SHP77 treated with DMSO at 0.1 percent for 48 hours (cell line): ENCODE measurements at places on chromosomes 4 and X.

DNA sequence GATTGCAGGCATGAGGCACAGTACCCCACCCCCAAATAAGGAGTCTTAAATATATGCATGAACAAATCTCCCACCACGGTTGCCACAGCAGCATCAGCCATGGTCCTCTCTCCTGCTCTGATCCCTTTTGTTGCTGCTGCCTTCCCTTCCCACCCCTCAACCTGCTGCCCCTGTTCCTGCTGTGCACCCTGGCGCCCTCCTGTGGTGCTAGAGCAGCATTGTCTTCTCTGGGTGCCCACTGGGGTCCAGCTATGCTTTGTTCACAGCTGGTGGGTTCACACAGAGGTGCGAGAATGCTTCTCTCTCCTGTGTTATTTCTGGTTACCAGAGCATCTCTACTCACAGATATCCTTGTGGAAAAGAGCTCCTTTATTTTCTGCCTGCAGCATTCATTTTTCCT is 116.2 kb downstream of the GATB start:
- DNase-seq, result no peak

DNA sequence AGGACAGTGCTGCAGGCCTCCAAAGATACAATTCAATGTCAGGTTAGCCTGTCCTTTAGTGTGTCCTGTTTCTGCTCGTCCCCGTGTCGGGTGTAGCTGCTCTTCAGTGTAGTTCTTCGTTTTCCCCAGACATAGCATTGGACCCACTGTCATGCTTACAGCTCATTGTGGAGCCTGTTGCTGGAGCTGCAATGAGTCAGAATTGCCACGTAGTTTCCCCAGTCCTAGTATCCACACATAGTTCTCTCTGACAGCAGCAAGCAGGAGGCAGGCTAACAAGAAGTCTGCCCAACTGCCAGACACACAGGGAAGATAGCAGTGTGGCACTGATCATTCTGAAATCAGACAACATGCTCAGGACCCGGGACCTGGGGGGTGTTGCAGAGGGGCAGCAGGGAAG is 49.2 kb downstream of the MOSPD2 start:
- DNase-seq, result no peak

DNA sequence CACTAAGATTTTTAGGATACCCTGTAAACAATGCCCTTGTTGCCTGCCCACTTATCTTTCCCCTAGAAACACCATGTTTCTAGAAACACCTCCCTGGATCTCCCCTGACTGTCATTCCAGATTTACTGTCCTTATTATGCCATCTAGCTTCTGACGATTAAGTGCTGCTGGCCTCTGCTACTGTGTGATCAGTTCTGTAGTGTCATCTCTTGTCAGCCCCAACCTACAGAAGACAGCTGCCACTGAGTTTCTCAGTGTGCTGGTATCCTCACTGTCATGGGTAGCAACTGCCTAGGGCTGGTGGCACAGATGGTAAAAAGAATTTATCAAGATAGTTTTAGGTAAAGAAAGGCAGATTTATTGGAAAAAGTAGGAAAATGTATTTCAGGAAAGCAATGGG is 68.7 kb upstream of the WWC2 start:
- DNase-seq, result no peak

DNA sequence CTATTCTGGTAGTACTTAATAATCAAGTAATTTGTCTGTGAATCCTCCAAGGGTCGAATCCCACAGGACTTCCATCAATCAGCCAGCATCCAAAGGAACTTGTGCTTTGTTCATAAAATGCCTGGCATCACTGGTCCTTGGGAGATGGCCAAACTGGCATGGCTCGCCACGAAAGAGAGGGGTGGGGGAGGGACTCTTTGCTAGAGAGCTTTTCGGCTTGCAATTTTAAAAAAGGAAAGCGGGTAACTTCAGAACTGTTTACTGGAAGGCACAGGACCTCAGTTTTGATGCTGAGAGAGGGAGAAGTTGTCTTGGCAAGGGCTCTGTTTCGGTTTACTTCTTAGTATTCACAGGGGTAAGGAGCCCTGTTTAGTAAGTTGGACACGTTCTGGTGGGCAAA is 79.4 kb upstream of the FHL1 start:
- DNase-seq, result no peak

GRCh38 chr4:17762726-17763125 is 18.7 kb downstream of the FAM184B start:
- no peak for DNase-seq

GRCh38 chrX:105647749-105648148 is 174.6 kb upstream of the NRK start:
- DNase-seq, result no peak

- no peak for DNase-seq
These were observed 12.9 kb downstream of the DCTD start for GRCh38 chr4:182904211-182904761.

DNA sequence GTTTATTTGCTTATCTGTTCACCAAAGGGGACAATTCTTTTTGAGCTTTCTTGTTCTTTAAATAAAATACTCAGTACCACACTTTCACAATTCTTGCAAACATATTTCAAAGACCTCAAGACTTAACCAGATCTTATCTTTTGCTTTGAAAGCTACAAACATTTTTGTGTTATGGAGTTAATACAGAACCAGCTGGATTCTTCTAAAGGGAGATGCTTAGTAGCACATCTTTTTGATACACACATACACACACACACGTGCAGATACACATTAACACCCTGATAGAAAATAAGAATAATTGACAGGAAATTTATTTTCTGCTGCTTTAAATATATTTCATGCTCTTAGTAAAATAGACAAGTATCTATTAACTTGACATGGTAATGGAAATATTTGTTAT is 379.1 kb downstream of the SH2D1A start:
- DNase-seq, result no peak

DNA sequence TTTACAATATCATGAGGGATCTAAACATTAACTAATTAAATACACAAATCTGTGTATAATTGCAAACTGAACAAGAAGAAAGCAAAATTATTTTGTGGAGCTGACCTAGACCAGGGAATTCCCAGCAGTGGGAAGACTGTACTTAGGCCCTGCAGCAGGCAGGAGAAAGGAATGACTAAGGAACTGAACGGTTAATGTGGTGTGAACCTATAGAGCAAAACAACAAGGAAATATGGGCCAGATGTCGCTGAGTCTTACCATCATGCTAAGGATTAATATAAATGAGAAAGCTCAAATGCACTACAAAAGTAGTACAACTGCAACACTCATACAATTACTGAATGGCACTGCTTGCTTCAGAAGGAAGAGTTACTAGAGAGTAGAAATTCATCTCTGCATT is 120.3 kb upstream of the ATXN3L start:
- DNase-seq, result no peak

GRCh38 chr4:184843984-184844554 is 18.3 kb upstream of the ACSL1 start:
- no peak for DNase-seq

- DNase-seq, result no peak
These were observed 158.9 kb downstream of the MID1IP1 start for GRCh38 chrX:38960137-38960536.

DNA sequence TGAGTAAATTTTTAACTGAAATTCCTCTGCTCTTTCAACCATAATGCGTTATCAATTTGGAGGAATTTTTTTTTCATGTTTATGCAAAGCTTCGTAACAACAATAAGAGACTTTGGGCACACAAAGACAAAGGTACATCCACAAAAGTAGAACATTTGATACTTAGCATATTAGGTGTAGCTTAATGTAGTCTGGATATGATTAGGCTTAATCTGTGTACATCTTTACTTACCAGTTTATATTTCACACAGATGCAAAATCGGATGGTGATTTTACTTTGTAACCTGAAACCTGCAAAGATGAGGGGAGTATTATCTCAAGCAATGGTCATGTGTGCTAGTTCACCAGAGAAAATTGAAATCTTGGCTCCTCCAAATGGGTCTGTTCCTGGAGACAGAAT is 20.3 kb downstream of the AIMP1 start:
- DNase-seq, result no peak

GRCh38 chrX:3044196-3044595 is 2.9 kb downstream of the ARSF start:
- no peak for DNase-seq

DNA sequence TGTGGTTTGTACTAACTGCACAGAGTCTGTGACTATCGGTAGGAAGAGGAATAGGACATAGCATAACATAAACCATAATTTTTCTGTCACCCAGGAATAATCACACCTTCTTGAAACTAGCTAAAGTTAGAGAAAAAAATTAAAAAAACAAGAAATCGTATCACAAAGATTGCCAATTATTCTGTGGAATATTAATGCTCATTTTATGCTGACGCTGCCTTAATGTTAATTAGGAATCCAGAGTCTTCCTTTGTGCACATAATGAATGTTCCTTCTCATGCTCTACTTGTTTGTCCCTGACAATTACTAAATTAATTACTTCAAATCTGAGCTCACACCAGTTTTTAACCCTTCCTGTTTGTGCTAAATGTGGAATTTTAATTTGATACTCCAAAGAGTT is 772.7 kb upstream of the EPHA5 start:
- no peak for DNase-seq

DNA sequence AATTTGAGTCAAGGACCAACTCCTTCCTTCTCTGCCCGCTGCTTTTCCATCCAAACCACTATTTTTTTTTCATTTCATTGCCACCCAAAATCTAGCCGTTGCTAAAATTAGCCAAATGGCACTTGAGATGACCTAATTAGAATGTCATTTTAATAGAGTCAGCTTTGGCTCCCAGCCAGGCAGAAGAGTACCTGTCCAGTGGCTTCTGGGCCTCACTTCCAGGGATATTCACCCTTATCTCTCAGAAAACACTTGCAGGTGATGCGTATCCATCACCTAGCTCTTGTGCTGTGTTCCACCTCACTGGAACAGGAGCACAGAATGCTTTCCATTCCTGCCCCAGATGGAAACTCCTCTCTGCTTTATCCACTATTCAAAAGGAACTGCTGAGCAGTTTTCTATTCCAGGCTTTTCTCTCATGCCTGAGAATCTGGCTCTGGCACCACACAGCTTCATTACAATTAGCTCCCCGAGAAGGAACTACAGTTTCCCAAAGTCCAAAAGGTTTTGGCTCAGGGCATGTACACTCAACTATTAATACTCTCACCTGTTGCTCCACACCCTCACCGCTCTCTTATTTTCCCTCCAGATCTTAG is 18.5 kb downstream of the MAGEA9B start:
- DNase-seq, result no peak

DNA sequence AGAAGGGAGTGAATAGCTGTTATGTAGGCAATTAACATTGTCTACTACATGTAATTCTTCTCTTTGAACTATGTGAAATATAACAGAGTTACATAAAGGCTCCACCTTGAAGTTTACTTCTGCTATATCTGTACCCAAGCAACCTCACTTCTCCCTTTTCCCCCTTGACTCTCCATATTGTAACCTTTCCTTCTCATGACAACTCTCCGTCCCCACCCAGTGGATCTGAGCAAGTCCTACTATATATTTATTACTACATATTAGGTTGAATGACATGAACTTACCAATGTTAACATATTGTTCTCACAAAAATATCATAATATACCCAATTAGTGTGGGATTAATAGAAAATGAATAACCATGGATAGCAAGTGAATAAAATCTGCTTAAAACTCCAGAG is 93.2 kb upstream of the ATP8A1 start:
- no peak for DNase-seq

DNA sequence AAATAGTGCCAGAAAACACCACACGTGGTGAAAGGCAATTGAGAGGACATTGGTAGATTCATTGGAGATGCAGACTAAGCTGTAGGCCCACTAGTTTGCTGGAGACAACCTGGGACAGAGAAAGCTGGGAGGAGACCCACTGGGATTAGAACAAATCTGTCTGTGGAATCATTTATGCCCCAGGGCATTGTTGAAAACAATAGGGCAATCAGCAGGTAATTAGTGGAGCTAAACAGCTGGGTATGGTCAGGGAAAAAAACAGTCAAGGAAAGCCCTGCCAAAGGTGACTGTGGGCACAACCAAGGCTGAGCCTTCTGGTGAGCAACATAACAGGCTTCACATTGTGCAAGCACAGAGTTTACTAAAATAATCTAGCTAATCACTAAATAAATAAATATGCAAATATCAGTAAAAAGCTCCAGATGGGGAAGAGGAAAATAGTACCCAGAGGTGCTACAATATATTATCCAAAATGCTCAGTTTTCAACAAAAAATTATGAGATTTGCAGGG is 9.0 kb downstream of the TCEAL3 start:
- DNase-seq, result no peak

DNA sequence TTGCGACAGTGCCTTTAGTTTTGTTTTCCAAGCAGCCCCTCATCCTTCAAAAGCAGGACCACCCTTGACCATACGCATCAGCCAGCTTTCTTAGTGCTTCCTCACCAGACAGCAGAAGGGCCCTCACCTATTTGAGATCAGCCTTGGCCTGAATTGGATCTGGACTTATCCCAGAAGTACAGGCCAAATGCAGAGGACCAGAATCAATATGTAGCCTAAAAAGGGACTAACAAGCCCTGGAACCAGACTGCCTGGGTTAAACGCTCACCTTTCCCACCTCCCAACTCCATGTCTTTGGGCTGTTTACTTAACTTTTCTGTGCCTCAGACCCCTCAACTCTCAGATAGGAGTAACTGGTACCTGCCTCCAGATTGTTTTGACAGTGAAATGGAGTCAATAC is 77.7 kb upstream of the ATP6AP2 start:
- no peak for DNase-seq

- DNase-seq, result no peak
These were observed 13.8 kb downstream of the BCOR start for GRCh38 chrX:40083979-40084359.

- DNase-seq, result no peak
These were observed 24.9 kb downstream of the TKTL2 start for GRCh38 chr4:163448540-163449203.

GRCh38 chrX:3651277-3651676 is 62.2 kb downstream of the PRKX start:
- no peak for DNase-seq

DNA sequence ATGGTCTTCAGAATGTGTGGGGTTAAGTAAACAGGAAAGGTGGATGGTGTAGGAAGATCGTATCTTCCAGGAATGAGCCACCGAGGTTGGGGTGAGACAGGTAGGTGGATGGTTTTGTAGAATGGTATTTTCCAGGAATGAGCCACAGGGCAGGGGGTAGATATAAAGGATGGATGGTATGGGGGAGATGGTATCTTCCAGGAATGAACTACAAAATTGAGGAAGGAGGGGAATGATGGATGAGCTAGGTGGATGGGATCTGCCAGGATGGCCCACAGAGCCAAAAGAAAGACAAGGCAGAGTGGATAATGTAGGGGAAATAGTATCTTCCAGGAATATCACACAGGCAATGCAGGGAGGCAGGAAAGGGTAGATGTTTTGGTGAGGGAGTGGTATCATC is 60.0 kb downstream of the MAOA start:
- no peak for DNase-seq

- DNase-seq, result no peak
These were observed 6.9 kb upstream of the MCUB start for GRCh38 chr4:109553130-109553529.

GRCh38 chrX:148874636-148875246 is 374.3 kb downstream of the AFF2 start:
- DNase-seq, result no peak
